SHP77 treated with DMSO at 0.1 percent for 48 hours (cell line): ENCODE measurements at places on chromosomes 2 and 18.
A peak's percentile ranks its signal among the peaks of the same experiment; 100 is the strongest.

- DNase-seq: no peak
These were observed 48.4 kb upstream of the RMP24 start for GRCh38 chr18:35923939-35924684.

GRCh38 chr2:222358876-222359275, 60.1 kb upstream of the PAX3 start:
- DNase-seq: no peak

DNA sequence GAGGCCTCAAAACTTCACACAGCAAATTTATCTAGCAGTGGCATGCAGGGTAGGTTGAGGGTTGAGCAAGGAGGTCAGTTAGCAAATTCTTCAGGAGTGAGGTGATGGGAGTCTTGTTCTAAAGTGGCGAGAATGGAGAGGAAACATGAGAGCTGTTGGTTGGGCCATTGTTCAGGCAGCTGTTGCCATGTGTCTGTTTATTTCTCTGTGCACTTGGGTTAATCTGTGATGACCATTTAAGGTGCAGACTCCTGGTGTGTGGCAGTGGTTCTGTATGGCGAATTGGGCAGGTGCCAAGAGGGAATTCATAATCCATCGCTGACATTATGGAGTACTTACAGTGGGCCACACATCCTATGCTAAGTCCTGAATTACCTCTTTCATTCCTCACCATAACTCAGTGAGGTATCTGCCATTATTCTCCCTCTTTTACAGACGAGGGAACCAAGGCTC, 30.4 kb downstream of the TMEM178A start:
- peak; percentile 21 for DNase-seq

GRCh38 chr2:64219149-64219548, 74.9 kb upstream of the PELI1 start:
- DNase-seq: no peak

GRCh38 chr2:25194576-25195122, 26.3 kb upstream of the POMC start:
- no peak for DNase-seq

- DNase-seq: no peak
These were observed 138.4 kb upstream of the HNRNPA3 start for GRCh38 chr2:177074099-177074710.

- no peak for DNase-seq
These were observed 10.3 kb upstream of the SCG2 start for GRCh38 chr2:223612501-223612900.

- peak; percentile 70 for DNase-seq
These were observed 751.2 kb upstream of the NRXN1 start for GRCh38 chr2:51782921-51783765.

- peak; percentile 98 for DNase-seq
These were observed 1064.1 kb upstream of the CNTNAP5 start for GRCh38 chr2:122960759-122961641.

GRCh38 chr2:53004413-53004812, 763.2 kb upstream of the CHAC2 start:
- DNase-seq: no peak

- DNase-seq: no peak
These were observed 184.8 kb downstream of the ACKR3 start for GRCh38 chr2:236754271-236754944.

DNA sequence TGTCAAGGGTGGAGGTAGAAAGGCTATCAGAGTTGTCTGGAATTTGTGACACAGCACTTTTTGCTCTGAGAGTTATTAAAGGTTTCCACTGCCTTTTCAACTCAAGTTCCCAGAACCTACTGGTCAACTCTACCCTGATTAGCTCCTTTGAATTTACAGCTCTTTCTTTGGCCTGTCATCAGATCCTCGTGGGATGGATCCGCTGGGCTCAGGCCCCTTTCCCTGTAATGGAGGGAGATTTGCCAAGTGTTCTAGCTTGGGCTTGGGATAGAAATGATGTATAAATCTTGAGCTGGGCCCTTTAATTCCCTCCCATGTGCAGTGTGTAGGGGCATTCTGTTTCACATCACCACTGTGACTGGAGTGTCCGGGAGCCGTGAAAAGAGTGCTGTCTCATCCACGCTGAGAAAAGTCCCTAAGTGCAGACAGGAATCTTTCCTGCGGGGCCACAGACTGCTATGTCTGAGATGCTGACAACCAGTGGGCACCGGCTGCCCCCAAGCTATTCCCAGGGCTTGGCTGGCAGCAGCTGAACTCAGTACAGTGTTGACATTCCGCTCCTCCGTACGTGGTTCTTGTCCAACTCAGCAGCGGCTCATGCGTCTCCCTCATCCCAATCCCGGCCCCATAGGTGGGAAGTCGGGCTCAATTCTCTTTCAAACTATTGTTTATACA, 46.9 kb upstream of the ARHGAP28 start:
- DNase-seq: no peak

- DNase-seq: no peak
These were observed 247.3 kb downstream of the CNTNAP5 start for GRCh38 chr2:124272261-124272841.

GRCh38 chr18:32763293-32763692, 9.5 kb downstream of the KLHL14 start:
- no peak for DNase-seq

GRCh38 chr2:102081606-102082005, 60.9 kb upstream of the IL1R1 start:
- no peak for DNase-seq

GRCh38 chr2:150409196-150409595, 78.3 kb downstream of the RND3 start:
- DNase-seq: no peak

DNA sequence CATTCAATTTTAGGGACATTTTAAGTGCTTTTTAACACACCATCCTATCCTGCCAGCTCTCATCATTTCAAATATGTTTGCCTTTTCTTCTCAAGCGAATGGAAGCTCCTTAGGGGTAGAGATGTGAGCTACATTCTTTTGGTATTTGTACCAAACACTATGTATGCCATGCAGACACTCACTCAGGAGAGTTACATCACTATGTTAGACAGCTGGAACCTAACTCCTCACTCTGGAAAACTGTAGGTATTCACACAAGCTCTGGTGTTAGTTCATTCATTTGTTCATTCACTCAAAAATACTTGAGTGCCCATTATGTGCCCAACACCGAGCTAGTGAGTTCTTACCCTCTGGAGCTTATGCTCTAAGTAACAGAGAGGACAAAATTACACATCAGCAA, 26.4 kb upstream of the RNU4ATAC start:
- DNase-seq: no peak

DNA sequence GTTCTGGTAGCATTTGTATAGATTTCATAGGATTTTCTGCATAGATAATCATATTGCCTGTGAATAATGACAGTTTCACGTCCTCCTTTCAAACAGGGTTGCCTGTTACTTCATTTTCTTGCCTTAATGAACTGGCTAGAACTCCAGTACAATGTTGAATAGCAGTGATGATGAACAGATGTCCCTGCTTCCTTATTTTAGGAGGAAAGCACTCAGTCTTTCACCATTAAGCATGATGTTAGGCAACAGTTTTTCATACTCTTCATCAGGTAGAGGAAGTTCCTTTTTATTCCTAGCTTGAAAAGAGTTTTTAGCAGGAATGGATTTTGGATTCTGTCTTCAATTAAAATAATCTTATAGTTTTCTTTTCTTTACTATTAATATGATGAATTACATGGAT, 39.7 kb downstream of the C2orf76 start:
- no peak for DNase-seq

DNA sequence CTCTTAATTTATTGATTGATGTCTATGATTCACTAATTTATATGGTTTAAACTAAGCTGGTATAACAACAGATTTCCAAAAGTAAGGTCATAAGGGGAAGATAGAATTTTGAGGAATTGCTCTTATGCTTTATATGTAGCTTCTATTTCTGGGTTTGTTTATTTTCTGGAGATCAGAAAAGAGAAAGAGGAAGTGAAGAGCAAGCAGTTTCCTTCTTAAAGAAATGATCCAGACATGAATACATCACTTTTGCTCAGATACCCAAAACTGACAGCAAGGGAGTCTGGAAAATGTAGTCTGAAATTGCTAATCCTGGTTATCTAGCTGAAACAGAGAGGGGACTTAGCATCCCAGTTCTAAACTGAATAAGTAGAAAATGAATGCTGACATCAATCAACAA, 912.5 kb upstream of the CRIM1 start:
- DNase-seq: no peak

GRCh38 chr18:34098109-34098508, 126.6 kb downstream of the NOL4 start:
- DNase-seq: no peak

GRCh38 chr2:173898996-173899395, 66.2 kb downstream of the SP3 start:
- DNase-seq: no peak

- DNase-seq: no peak
These were observed 260.5 kb downstream of the LTBP1 start for GRCh38 chr2:33207151-33207740.

GRCh38 chr2:21772624-21773023, 648.9 kb downstream of the TDRD15 start:
- no peak for DNase-seq

DNA sequence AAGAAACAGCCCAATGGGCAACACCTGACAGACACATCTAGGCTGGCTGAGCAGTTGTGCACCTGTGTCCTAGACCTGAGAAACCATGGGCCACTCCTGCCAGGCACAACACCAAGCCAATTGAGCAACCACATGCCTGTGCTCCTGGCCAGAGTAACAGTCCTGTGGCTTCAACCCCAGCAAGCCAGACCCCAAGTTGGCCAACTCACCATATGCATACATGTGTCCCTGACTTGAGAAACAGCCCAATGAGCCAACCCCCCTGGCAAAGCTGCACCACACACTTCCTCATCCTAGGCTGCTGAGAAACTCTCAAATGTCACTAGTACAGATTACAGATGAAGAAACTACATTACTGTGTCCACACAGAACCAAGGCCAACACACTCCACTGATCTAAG, 36.6 kb downstream of the USP34 start:
- no peak for DNase-seq

DNA sequence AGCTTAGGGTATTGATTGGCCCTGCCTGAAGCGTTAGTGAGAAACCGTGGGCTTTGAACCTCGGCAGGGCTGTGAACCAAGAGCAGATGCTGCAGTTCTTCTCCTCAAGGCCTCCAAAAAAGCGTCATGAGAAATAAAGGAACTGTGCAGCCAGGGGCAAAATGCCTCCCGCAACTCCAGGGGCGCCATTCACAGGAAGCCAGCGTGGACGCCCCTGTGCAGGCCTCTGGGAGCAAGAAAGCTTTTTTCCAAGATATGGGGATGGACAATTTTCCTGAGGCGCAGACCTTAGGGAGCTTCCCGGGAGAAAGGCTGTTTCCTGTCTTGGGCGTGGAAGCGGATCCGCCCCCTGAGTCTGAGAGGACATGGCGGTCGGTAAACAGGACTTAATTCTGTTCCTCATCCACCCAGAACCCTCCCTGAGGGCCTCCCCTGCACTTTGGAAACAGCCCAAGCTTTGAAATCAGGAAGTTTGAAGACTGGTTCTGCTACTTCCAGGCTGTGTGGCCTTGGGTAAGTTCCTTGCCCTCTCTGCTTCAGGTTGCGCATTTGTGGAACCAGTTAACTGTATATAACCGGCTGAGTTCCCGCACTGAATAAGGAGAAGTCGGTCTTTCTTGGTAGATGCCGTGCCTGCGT, 29.6 kb upstream of the CABLES1 start:
- DNase-seq: no peak

- DNase-seq: no peak
These were observed 162.2 kb downstream of the PXDN start for GRCh38 chr2:1581965-1582625.

DNA sequence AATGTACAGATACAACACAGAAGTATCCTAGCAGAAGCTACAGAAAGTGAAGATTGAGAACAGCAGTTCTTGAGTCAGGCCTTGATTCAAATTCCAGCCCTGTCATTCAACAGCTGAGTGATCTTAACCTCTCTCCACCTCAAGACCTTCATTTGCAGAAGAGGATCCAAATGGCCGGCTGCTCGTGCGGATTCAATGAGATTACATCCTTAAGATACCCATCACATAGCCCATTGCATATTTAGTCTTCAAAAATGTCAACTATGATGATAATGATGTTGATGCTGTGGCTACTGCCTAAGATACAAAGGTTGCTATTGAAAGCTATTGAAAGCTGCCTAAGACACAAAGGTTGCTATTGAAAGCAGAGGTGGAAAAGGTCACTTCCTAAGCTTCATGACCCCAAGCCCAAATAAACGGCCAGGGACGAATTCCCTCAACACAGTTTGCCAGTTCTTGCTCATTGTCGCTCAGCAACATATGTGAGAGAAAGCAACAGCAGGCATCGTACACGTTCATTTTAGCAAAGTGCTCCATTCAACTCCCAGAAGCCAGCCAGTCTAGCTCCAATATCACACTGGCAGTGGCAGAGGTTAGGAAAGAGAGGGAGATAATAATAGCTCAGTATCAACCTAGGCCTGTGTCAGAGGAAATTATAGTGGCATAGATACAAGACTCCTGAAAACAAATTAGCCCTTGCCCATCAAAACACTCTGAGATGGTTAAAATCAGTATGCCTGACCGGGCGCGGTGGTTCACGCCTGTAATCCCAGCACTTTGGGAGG, 36.1 kb downstream of the MRPL35 start:
- DNase-seq: no peak

- DNase-seq: no peak
These were observed 3.8 kb upstream of the NFE2L2 start for GRCh38 chr2:177268187-177268871.

GRCh38 chr2:9086465-9086864, 83.0 kb upstream of the MBOAT2 start:
- no peak for DNase-seq

GRCh38 chr18:26723981-26724380, 141.5 kb downstream of the AQP4 start:
- no peak for DNase-seq

GRCh38 chr2:197932374-197932773, 128.0 kb downstream of the PLCL1 start:
- no peak for DNase-seq

DNA sequence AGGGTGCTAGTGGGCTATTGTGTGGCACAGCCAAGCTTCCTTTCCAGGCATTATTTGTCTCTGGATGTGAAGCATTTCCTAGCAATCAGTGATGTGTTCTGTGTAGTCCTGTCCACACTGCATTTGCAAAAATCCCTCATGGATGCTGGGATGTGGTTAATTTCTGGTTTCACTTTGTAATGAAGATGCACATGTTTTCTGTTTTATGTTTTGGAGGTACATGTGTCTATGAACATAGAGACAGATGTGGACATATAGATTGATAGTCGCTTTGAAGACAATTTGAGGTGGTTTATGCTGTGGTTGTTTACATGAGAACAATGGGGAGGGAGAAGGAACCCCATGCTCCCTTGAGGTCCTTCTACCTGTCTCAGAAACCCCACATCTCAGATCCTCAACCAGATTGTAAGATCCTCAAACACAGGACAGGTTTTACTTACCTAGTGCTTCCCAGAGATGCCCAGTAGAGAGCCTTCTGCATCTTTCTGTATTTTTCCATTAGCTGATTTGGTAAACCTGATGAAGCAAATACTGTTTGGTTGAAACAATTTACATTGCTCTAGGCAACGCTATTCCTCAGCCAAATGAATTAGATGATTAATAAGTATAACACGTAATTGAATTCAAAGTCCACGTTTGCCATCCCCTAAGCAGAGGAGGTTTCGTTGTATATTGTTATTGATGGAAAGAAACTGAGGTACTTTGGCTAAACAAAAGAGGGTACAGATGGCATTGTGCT, 204.4 kb downstream of the SPP2 start:
- DNase-seq: no peak

GRCh38 chr2:127172306-127172705, 47.8 kb downstream of the CYP27C1 start:
- no peak for DNase-seq

- DNase-seq: no peak
These were observed 36.5 kb downstream of the COLEC12 start for GRCh38 chr18:463827-464541.
